ENCODE measurements at places on chromosomes 5 and 9.
A peak's percentile ranks its signal among the peaks of the same experiment; 100 is the strongest.

DNA sequence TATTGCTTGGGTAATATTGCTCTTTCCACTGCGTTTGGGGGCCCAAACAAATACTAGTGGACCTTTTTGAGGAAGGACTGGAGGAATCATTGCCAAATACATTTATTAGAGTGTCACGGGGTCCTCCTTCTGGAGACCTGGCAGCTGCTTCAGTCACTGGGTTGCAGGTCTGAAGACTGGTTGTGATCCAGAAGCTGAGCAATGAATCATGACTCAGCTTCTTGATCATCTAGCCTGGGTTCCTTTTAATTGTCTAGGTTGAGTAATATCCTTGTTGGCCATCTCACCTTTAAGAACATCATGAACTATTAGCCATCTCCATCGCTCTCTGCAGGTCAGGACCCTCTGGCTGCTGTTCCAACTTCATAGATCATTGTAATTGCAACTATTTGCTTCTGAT, 15.4 kb upstream of the UBAP1 start:
- H3K27ac ChIP-seq: no peak overlapping the region
- no peak overlapping the region for H3K4me3 ChIP-seq
- no peak for DNase-seq
- no peaks in the 10 kb centered on the region for H3K27me3 ChIP-seq
- H3K4me1 ChIP-seq: peaks cover 2% of the 10 kb centered on the region
- no peaks in the 10 kb centered on the region for H3K36me3 ChIP-seq

GRCh38 chr9:107890921-107891465, 401.4 kb upstream of the KLF4 start:
- H3K27ac ChIP-seq: no peak overlapping the region
- no peaks in the 10 kb centered on the region for H3K4me1 ChIP-seq
- no peak overlapping the region for H3K4me3 ChIP-seq

GRCh38 chr9:86340356-86341006, 13.7 kb downstream of the TUT7 start:
- peaks cover 32% of the 10 kb centered on the region for H3K4me1 ChIP-seq
- DNase-seq: no peak
- H3K27me3 ChIP-seq: no peaks in the 10 kb centered on the region
- H3K36me3 ChIP-seq: peaks cover 34% of the 10 kb centered on the region
- no peak overlapping the region for H3K4me3 ChIP-seq

GRCh38 chr5:143501310-143502044, 98.0 kb upstream of the NR3C1 start:
- H3K27me3 ChIP-seq: no peaks in the 10 kb centered on the region
- no peak for DNase-seq
- peak overlapping the region; percentile 6 for H3K27ac ChIP-seq
- H3K36me3 ChIP-seq: peaks cover 13% of the 10 kb centered on the region
- no peak overlapping the region for H3K4me3 ChIP-seq

GRCh38 chr5:149730620-149731331, 666 bp downstream of the PPARGC1B start:
- H3K4me1 ChIP-seq: peaks cover 7% of the 10 kb centered on the region
- peak overlapping the region; percentile 75 for H3K27ac ChIP-seq
- no peaks in the 10 kb centered on the region for H3K27me3 ChIP-seq
- peak; percentile 57 for DNase-seq

DNA sequence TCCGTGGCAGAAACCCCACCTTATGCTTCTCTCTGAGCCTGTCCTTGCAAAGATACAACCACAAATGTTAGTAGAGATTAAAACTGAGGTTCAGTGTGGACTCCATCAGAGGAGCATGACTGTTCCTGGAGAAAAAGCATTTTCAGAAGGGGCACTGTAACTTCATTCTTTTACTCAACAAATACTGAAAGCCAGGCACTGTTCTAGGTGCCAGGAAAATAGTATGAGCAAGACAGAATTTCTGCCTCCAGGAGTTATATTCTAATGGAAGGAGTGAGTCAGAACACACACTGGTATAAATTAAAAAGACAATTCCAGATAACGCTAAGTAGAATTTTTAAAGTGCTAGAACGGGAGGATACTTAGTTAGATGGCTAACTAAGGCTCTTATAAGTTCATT, 251.4 kb upstream of the GAS1 start:
- H3K36me3 ChIP-seq: no peaks in the 10 kb centered on the region
- no peak for DNase-seq
- peaks cover 19% of the 10 kb centered on the region for H3K27me3 ChIP-seq
- no peak overlapping the region for H3K27ac ChIP-seq
- no peaks in the 10 kb centered on the region for H3K4me1 ChIP-seq

DNA sequence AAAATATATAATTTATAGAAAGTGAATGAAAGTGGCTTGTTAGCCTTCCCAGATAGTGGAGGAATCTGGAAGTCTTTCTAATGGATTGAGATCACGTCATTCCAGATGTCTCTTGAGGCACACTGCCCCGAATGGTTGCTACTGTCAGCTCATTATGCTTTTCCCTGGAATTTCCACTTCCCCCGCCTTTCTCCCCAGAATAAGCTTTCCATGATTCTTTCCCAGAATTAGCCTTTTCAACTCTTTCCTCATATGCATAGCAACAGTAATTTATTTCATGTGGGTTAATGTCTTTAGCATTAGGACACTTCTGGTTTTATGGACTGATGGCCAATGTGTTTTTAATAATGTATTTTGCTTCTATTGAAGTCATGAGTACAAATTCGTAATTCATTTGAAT, 81.5 kb downstream of the PALM2AKAP2 start:
- H3K27ac ChIP-seq: no peak overlapping the region
- H3K27me3 ChIP-seq: no peaks in the 10 kb centered on the region
- H3K36me3 ChIP-seq: no peaks in the 10 kb centered on the region
- DNase-seq: no peak
- H3K4me1 ChIP-seq: no peaks in the 10 kb centered on the region

- H3K27me3 ChIP-seq: no peaks in the 10 kb centered on the region
- no peak for DNase-seq
- H3K4me1 ChIP-seq: peaks cover 6% of the 10 kb centered on the region
- H3K36me3 ChIP-seq: no peaks in the 10 kb centered on the region
- H3K4me3 ChIP-seq: no peak overlapping the region
Observed at GRCh38 chr5:112958093-112959088, 18.2 kb upstream of the DCP2 start.

GRCh38 chr5:14737291-14737690, 72.8 kb downstream of the OTULIN start:
- H3K27ac ChIP-seq: no peak overlapping the region
- H3K4me1 ChIP-seq: peaks cover 18% of the 10 kb centered on the region
- no peak for DNase-seq
- peaks cover 6% of the 10 kb centered on the region for H3K36me3 ChIP-seq
- no peaks in the 10 kb centered on the region for H3K27me3 ChIP-seq

GRCh38 chr9:111190347-111190746, 139.7 kb downstream of the OR2K2 start:
- no peak for DNase-seq
- no peaks in the 10 kb centered on the region for H3K4me1 ChIP-seq
- no peak overlapping the region for H3K27ac ChIP-seq
- peaks cover 4% of the 10 kb centered on the region for H3K27me3 ChIP-seq
- H3K4me3 ChIP-seq: no peak overlapping the region

DNA sequence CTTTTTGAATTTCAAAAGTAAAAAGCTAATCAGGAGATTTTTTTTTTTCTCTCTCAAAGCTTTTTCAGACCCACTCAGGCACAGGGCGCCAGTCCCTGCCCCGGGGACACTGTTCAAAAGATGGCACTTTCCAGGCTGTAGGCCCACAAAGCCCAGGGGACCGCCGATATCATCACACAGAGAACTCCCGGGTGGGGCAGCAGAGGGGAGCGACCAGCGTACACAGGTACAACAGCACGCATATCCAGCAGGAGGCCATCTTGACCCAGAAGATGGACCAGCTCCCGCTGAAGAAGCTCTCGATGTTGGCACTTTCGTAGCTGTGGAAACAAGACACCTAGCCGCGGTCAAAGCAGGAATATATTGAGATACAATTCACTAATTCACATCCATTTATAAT, 108.3 kb downstream of the THBS4 start:
- H3K4me3 ChIP-seq: no peak overlapping the region
- DNase-seq: no peak
- H3K36me3 ChIP-seq: peaks cover 86% of the 10 kb centered on the region
- H3K4me1 ChIP-seq: peaks cover 77% of the 10 kb centered on the region
- no peaks in the 10 kb centered on the region for H3K27me3 ChIP-seq
- H3K27ac ChIP-seq: peak overlapping the region; percentile 91

- no peak for DNase-seq
- peaks cover 3% of the 10 kb centered on the region for H3K4me1 ChIP-seq
- no peak overlapping the region for H3K27ac ChIP-seq
- H3K4me3 ChIP-seq: no peak overlapping the region
- peaks cover 16% of the 10 kb centered on the region for H3K27me3 ChIP-seq
Observed at GRCh38 chr9:107460153-107461023, 29.2 kb downstream of the KLF4 start.

DNA sequence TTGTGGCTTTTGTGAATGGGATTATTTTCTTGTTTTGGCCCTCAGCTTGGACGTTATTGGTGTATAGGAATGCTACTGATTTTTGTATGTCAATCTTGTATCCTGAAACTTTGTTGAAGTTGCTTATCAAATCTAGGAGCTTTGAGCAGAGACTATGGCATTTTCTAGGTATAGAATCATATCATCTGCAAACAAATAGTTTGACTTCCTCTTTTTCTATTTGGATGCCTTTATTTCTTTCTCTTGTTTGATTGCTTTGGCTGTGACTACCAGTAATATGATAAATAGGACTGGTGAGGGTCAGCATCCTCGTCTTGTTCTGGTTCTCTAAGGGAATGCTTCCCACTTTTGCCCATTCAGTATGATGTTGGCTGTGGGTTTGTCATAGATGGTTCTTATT, 24.7 kb downstream of the ITGA2 start:
- H3K27me3 ChIP-seq: peaks cover 1% of the 10 kb centered on the region
- no peak overlapping the region for H3K27ac ChIP-seq
- H3K4me1 ChIP-seq: no peaks in the 10 kb centered on the region

DNA sequence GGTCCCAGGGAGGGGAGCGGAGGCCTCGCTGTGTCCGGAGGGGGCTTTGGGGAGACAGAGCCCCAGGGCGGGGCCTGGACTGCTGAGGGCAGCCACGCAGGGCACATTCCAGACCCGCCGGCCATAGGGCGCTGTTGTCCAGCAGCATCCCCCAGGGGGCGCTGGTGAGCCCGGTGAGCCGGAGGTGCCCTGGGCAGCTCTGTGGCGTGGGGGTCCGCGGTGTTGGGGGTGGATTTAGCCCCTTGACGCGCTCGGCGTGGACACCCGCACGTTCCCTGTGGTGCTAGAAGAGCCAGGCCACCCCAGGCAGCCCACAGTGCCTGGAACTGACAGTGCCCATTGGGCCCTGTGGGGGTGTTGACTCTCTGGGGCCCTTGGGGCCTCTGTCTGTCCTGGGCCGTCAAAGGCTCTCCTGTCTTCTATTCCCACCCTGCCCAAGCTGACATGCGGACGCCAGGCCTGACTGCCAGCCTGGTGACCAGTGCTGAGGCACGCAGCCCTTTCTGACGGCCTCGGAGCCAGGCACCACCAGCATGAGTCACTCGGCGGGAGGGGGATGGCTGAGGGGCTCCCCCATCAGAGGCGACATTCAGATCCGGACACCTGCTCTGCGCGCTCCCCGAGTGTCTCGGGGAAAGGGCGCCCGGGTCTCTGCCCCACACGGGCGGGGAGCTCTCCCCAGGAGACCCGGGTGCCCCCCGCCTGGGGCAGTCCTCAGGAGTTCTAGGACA, 23.9 kb downstream of the TPPP start:
- H3K4me1 ChIP-seq: peaks cover 15% of the 10 kb centered on the region
- no peaks in the 10 kb centered on the region for H3K27me3 ChIP-seq
- H3K27ac ChIP-seq: no peak overlapping the region
- H3K4me3 ChIP-seq: no peak overlapping the region
- DNase-seq: peak; percentile 42
- H3K36me3 ChIP-seq: no peaks in the 10 kb centered on the region

All from naive thymus-derived CD8-positive, alpha-beta T cell (primary cell).